T-helper 9 cell (primary cell): ENCODE measurements at places on chromosomes 11 and 22.

DNA sequence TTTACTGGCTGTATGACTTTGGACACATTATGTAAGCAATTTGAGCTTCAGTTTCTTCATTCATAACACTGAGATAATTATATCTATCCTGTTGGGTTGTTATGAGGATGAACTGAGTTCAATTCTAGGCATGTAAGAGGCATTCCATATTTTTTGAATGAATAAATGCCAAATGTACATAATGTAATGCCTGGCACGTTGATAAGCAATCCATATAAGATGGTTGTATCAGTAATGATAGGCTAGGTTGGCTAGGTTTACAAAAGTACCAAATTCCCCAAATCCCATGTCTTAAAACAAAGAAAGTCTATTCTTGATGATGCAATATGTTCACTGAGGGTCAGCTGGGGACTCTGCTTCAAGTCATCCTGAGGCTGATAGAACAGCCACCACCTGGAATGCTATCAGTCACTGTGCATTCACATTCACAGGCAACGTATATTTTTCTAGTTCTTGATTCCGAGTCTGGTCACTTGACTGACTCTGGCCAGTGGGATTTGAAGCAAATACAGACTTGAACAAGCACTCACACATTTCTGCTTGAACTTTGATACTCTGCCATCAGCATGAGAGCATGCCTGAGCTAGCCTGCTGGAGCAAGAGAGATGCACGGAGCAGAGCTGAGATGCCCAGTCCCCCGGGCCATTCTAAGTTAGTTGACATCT is 104.0 kb upstream of the TIMP3 start:
- DNase-seq = no peak

DNA sequence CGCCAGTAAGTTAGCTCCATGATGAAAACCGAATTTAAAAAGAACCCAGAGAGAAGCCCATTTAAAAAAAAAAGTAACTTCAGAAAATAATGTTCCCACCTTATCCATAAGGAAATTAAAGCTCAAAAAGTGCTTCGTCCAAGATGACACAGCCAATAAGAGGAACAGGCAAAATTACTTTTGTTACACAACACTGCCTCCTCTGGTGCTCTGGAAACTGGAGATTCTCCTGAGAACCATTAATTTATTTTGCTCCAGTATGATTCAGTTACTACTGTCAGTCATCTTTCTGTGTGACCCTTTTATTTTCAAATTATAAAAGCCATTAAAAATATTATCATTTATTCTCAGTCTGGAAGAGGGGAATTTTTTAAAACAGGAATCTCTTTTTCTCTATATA is 2.0 kb downstream of the IFT27 start:
- DNase-seq = no peak

DNA sequence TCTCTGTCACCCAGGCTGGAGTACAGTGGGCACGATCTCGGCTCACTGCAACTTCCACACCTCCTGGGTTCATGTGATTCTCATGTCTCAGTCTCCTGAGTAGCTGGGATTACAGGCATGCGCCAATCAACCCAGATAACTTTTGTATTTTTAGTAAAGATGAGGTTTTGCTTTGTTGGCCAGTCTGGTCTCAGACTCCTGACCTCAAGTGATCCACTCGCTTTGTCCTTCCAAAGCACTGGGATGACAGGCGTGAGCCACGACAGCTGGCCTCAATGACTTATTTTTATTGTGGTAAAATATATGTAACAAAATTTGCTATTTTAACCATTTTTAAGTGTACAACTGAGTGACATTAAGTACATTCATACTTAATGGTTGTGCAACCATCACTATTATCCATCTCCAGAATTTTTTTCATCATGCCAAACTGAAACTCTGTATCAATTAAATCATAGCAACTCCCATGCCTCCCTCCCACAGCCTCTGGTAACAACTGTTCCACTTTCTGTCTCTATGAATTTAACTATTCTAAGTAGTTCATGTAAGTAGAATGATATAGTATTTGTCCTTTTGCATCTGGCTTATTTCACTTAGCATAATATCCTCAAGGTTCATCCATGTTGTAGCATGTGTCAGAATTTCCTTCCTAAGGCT is 50.7 kb upstream of the CWF19L2 start:
- DNase-seq = no peak

- no peak for DNase-seq
Observed at GRCh38 chr11:4547416-4547815, 2.4 kb downstream of the OR52M1 start.

GRCh38 chr11:59115553-59115952 is 8.5 kb downstream of the FAM111B start:
- no peak for DNase-seq

DNA sequence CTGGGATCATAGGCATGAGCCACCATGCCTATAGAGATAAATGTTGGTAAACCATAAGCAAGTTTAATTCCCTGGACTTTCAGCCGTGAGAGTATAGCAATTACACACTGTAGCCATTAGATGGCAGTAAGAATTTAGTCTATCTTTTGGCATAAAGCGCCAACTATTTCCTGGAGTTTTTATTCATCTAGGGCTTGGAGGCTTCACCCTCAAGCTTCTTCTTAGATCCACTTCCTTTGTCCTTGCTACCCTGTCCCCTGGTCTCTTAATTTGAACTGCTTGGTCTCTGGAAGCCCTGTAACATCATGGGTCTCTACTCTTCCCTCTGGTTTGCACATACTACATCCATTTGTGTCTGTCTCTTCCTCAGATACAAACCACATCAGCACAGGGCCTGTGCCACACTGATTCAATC is 38.2 kb downstream of the OR10A6 start:
- DNase-seq = no peak

- DNase-seq = no peak
Observed at GRCh38 chr22:30351226-30351625, 5.5 kb downstream of the SF3A1 start.

GRCh38 chr11:44657836-44658505 is 68.8 kb upstream of the TSPAN18 start:
- no peak for DNase-seq

- DNase-seq = no peak
Observed at GRCh38 chr22:30045901-30046715, 34.2 kb upstream of the HORMAD2 start.

- no peak for DNase-seq
Observed at GRCh38 chr22:43434275-43434927, 22.6 kb downstream of the MPPED1 start.

- DNase-seq = no peak
Observed at GRCh38 chr22:46003271-46004091, 26.5 kb upstream of the WNT7B start.

- no peak for DNase-seq
Observed at GRCh38 chr11:47236482-47236881, 12.1 kb downstream of the ACP2 start.
